IMR-90 (cell line): ENCODE measurements at places on chromosomes 3 and 15. TPM values are rescaled to one million over a fixed set of nuclear protein-coding genes. Genes with fewer than 3 reads are reported as not detected.

CD80 gene
- total RNA-seq, result not detected in 2 replicates

DNA sequence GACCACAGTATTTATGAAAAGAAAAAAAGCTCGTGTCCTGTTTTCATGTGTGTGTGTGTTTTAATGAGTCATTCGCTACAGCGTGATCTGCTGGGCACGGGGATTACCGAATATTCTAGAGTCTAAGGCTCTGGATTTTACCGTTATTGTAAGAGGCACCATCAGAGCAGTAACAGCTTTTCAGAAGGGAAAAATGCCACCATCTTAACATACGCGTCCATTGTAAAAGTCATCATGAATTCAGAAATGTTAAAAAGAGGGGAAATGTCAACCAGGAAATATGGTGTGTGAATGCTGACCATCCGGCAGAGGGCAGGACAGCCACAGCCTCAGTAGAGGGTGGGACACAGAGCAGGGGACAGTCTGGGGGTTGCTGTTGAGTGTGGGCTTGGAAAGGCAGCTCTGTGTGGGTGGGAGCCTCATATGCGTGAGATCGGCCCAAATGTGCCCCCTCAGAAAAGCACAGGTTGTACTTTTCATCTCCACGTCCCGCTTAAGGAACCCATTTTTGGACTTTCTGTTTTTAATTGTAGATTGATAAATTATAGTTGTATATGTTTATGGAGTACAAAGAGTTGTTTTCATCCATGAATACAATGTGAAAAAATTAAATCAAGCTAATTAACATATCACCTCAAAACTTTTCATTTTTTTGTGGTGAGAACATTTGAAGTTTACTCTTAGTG, 69.6 kb downstream of the ASB7 start:
- peak; percentile 53 for DNase-seq

DNA sequence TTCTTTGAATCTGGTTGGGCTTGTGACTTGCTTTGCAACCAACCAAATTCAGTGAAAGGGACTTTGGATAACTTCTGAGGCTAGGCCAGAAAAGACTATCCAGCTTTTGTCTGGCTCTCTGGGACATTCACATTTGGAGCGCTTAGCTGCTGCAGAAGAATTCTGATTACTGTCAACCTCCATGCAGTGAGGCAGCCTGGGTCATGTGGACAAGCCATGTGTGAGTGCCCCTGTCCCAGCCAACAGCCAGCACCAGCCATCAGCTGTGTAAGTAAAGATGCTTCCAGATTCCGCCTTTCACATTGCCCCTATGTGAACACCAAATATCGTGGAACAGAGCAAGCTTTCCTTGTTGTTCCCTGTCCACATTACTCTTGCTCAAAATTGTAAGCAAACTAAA, 12.9 kb upstream of the TNFAIP8L3 start:
- no peak for DNase-seq

RHCG gene
- total RNA-seq, result not detected in 2 replicates

TMEM212 gene
- not detected in 2 replicates for total RNA-seq

DNA sequence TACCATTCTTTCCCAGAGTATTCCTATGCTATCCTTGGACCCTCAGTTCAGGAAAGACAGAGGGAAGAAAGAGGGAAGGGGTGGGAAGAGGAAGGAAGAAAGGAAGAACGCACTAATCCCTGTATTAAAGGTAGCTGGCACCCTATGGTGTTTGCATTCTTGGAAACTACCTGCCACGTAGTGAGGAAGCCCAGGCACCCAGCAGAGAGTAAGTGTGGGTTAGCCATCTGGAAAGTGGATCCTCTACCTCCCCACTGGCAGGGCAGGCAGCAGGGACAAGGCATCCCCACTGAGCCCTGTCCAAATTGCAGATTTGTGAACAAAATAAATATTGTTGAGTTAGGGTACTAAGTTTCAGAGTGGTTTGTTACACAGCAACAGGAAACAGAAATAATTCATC, 8.8 kb downstream of the RBP1 start:
- no peak for DNase-seq

- DNase-seq, result no peak
Measured at GRCh38 chr3:53202331-53203015, 41.5 kb downstream of the PRKCD start.

SOX2 gene
- total RNA-seq, result not detected in 2 replicates

- DNase-seq, result no peak
Measured at GRCh38 chr15:69561071-69561784, 108.6 kb downstream of the RPLP1 start.

- DNase-seq, result no peak
Measured at GRCh38 chr3:16704941-16705340, 99.7 kb upstream of the DAZL start.

DNA sequence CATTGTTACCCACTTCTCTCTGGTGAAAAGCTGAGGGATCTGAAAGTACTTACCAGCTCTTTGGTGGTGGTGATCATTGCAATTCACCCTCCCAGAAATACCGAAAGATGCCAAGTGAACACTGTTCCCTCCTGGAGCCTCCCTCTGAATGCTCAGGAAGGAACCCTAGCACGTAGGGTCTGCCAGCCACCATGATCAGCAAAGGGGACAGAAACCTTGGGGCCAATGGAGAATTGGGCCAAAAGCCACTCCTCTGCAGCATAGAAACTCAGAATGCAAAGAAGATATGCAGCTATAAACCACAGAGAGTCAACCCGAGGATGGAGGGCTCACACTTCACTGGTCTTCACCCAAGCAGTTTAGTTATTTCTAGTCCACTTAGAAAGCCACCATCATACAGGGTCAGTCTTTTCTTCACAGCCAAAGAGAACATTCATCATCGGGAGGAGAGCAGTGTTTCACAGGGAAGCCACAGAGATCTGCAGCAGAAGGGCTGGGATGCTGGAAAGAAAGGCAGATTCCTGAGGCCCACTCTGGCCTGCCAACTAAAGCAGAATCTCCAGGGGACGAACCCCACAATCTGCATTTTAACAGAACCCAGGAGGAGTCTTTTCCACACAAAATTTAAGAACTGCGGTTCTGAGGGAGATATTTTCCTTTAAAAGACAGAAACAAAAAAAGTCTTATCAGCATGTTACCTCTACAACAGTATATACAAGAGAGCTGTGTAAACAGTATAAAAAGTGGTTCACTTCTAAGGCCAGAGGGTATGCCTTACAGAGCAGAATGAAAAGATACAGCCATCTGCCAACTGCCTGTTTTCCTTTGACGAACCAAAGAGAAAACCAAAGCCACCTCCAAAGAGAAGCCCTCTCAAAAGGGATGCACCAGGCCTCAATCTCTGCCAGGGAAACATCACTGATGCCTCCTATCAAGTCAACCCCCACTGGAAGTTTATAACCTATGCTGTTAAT, 11.3 kb downstream of the TBC1D2B start:
- DNase-seq, result no peak

SV2B gene
- not detected in 2 replicates for total RNA-seq

DNA sequence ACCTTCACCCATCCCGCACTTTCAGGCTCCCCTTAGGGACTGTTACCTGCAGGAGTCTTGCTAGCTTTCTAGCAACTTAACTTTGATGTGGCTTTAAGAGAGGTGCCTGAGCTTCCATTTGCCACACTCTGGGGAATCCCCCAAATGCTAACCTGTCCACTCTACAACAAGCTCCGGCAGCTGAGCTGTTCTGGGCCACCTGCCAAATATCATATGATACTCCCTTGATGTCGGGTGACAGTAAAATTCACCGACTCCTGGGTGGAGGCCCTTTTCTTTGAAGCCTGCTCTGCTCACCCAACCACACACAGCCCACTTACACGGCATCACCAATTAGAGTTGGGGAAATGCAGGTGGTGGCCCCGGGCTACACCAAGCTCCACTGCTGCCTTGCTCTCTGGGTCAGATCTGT, 38.0 kb upstream of the XCR1 start:
- peak; percentile 8 for DNase-seq

MESP2 gene
- total RNA-seq, result 0.18 and 0.28 TPM in 2 replicates

DNA sequence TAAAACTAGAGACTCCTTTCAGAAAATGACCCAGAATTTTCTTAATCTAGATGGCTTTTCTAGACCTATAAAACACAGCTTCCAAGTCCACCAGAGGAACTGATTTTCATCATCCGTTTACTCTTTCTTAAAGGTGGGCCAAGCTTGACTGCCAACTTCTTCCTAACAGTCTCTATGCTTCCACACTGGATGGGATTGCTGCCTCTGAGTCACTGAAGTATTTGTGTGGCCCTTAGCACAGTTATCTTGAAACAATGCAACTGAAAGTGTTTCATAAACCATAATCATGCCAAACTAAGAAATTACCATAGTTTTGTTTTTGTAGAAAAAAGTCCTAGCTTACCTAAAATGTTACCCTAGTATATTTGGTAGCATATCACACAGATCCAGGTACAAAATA, 985.7 kb downstream of the TUSC7 start:
- DNase-seq, result peak; percentile 81

TMEM207 gene
- not detected in 2 replicates for total RNA-seq

DNA sequence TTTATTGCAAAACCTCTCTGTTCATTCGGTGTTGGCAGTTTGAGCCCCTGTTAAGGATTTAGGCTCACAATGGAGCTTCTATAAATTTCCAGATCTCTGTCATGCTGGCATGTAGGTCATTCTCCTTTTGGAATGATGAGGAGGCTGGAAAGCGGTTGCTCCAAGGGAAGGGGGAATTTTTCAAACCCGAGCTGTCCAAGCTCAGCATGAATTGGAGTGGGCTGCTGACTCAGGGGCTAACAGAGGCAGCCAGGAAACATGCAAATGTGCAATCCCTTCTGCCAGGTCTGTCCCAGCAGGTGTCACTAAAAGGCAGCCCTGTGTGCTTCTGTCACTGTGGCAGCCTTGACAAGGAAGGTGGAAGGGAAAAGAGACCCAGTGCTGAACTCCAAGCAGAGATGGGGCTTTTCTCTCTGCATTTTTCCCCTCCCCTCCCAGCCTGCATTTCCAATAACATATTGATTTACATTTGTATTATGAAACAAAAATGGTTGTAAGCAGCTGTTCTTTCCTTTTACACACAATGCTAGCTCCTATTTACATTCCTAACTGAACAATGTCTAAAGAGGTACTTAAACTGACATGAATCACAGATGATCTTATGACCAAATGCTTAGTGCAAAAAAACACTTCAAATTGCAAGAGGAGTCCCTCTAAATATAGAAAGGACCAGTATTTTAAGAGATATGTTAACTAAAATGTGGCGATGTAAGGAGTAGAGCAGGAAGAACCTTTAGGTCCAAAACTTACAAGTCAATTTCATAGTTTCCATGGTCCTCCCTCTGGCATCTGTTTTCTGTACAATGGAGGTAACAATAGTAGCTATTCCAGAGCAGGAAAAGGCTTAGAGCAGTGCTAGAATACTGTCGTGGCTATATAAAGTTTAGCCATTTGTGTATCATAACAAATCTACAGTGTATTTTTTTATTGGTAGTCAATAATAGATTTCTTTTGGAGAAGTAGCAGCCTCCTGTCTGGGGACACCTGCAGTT, 84.5 kb upstream of the ATP10A start:
- peak; percentile 29 for DNase-seq

DNA sequence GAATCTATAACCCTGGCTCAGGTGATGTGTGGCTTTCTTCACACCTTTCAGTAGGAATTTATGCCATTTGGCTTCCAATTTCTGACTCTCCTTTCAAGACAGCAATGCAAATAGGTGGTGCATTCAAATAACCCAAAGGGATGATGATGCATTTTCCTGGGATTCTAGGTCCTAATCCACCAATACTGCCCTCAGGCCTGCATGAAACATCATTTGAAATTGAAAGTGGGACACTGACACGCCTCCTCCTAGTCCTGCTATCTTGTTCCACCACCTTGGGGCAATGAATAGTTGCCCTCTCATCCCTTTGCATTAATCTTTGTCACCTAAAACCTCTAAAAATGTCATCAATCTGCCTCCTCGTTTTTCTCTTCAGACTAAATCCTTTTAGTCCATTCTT, 198.4 kb upstream of the ST8SIA2 start:
- DNase-seq, result no peak

CLDN1 gene
- 4.7 and 7.2 TPM in 2 replicates for total RNA-seq

DNA sequence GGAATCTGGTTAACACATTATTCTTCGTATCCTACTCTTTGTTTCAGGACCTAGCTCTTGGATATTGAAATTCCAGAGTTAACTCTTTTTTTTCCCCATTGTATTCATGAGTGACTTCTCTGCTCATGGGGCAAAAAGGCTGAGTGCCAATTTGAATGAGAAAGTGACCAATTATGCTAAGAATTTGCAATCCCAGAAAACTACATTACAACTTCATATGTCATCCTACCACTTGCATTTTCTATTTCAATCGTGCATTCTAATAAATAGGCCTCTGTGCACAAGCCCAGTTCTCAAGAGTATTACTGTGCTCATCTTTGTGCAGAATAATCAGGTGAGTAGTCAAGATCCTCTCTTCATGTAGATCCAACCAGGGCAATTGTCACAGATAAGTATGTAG, 537.8 kb downstream of the OTOL1 start:
- peak; percentile 54 for DNase-seq

LYZL4 gene
- not detected in 2 replicates for total RNA-seq

GRCh38 chr3:176946202-176946601, 251.1 kb downstream of the TBL1XR1 start:
- DNase-seq, result no peak

DNA sequence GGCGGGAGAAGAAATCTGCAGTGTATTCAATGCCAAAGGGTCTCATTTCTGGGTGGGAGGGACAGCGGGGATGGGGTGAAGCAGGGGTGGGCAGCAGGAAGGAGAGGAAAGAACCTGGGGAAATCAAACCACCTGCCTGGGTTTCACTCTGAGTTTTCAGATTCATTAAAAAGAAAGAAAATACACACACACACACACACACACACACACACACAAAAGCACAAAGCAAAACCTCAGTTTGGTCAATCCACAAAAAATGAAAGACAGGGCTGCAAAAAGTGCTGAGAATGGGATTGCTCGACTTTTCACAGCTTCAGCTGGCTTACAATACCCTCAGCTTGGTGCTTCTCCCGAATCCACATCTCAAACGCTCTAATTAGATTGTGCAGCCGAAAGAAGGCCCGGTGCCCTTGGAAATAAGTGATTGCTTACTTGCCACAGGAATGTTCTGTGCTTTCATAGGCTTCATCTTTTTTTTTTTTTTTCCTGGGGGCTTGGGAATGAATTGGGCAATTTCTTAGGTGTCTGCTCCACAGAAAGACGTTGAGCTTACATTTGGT, 370.5 kb downstream of the RORA start:
- DNase-seq, result no peak

ZNF620 gene
- 0.72 and 0.83 TPM in 2 replicates for total RNA-seq
